ENCODE measurements at places on chromosomes 16 and 17. TPM values are rescaled to one million over a fixed set of nuclear protein-coding genes. Genes with fewer than 3 reads are reported as not detected.

The C16orf96 gene
- 0.38 TPM for polyA plus RNA-seq

DNA sequence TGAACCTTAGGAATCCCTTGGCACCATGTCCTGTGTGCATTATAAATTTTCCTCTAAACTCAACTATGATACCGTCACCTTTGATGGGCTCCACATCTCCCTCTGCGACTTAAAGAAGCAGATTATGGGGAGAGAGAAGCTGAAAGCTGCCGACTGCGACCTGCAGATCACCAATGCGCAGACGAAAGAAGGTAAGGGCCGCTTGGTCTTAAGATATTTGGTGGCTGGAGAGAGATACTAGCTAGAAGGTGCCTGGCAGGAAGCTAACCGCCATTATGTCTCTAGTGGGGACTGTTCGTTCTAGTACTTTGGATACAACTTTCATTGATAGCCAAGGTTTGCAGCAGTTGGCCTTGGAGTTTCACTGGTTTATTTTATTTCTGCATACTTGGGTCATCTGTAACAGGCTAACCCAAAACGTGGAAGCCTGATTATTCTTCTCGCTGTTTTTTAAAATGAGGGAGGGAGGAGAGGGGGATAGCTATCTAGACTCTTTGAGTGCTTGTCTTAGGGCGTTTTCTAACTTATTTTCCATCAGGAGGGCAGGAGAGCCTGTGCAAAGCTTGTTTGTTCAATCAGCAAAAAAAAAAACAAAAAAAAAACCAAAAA lies 1.3 kb downstream of the RBBP6 start:
- DNase-seq, result peak; percentile 22

The EPOP gene
- 1.6 TPM for polyA plus RNA-seq

The SDR42E1 gene
- polyA plus RNA-seq, result 14.6 TPM

DNA sequence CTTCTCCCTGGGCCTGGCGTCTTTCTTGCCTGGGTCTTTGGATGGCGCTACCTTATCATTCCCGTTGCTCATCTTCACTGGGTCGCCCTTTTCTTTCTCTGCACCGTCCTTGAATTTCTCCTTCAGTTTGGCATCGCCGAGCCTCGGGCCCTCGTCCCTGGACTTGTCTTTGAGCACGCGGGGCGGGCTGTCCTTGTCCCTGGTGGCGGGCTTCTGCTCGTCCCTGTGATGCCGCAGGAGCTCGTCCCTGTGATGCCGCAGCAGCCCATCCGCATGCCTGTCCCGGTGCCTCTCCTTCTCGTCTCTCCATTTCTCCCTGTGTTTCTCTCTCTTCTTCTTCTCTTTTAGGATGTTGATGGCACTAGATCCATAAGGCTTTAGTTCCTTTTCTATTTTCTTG lies 64.3 kb downstream of the ZNF778 start:
- no peak for DNase-seq

DNA sequence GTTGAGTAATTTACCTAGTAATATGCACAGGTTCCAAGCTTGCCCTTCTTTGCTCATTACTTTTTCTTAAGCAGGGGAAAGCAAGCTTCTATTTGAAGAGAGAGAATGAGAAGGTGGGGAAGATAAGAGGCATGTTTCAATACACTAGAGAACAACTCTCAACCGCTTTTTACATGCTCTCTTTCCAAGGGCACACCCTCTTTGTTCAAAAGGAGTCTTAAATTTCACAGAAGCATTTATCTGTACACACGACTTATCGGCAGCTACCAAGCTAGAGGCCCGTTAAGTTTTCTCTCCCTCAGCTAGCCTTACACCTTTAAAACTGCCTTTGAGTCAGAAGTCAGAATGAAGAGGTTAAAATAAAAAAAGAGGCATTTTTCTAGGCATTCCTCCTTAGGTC lies 79.6 kb downstream of the STH start:
- no peak for DNase-seq

DNA sequence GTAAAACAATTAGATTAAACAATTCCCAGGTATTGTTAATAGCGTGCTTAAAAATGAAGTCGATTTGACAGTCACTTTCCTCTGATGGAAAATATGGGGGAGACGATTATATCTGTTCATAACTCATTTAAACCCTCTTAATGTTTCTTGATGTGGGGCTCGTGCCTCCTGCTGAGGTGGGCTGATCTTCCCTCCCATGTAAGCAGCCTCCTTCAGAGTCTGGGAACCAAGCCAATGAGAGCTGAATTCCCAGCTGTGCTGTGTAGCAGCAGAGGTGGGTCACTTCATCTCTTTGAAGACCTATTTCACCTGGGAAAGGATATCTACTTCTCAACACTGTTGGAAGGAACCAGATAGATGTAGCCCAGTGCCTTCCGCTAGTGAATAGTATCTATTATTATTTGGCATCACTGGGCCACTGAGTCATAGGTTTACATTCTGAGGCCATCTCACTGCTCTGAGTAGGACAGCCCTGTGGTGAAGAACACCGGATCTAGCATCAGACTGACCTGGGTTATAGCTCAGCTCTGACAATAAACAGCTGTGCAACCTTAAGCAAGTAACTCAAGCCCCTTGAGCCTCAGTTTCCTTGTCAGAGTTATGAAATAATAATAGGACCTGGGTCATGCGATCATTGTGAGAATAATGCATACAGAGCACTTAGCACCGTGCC lies 85.3 kb upstream of the C16orf82 start:
- DNase-seq, result no peak

The NXN gene
- polyA plus RNA-seq, result 38.2 TPM

GRCh38 chr16:47197536-47198179 lies 53.9 kb upstream of the NETO2 start:
- no peak for DNase-seq

The GAST gene
- not detected for polyA plus RNA-seq

DNA sequence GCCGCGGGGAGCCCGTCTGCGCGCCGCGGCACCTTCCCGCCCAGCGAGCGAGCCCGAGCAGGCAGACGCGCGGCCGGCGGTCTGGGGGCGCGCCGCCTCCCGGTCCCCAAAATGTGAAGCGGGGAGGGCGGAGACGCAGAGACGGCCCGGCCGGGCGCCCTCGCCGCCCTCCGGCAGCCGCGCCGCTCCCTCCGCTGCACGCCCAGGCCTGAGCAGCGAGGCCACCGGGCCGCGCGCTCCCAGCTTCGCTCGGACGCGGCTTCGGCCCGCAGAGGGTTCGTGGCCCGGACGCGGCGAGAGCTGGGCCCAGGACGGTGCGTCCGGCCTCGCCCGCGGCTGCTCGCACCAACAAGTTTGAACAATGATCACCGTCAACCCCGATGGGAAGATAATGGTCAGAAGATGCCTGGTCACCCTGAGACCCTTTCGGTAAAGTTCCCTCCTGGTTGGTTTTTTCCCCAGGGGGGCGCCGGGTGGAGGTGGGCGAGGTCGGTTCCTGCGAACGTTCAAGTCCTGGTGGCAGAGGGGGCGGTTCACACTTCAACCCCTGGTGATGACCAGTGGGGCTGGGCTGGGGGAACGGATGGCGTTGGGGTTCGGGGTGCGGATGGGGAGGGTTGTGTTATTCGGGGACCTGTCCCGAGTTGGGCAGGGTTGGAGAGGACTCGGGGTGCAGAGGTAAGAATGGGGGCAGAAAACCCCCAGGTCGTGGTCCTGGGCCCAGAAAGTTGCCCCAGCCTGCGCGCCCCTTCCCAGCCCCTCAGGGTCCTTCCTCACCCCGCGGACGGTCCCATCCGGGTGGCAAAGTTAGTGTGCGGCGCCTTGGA lies 678 bp downstream of the MGAT5B start:
- no peak for DNase-seq

The TMC7 gene
- polyA plus RNA-seq, result 1.4 TPM

The TBX6 gene
- polyA plus RNA-seq, result 1.9 TPM

GRCh38 chr17:4318596-4318995 lies 47.9 kb downstream of the UBE2G1 start:
- no peak for DNase-seq

GRCh38 chr17:47792979-47793378 lies 28.6 kb downstream of the OSBPL7 start:
- no peak for DNase-seq

The BIRC5 gene
- polyA plus RNA-seq, result 32.2 TPM

- no peak for DNase-seq
Measured at GRCh38 chr16:69644790-69645189, 79.0 kb downstream of the NFAT5 start.
